Neuronal stem cell (in vitro differentiated cells): ENCODE measurements at places on chromosomes 6 and 20.

- H3K27me3 ChIP-seq, result peaks cover 17% of the 10 kb centered on the region
- H3K4me3 ChIP-seq, result no peak overlapping the region
- DNase-seq, result no peak
- H3K27ac ChIP-seq, result no peak overlapping the region
- H3K36me3 ChIP-seq, result no peaks in the 10 kb centered on the region
These were observed 3.2 kb downstream of the GNAS start for GRCh38 chr20:58855506-58856389.

GRCh38 chr20:1855109-1855508 lies 40.1 kb upstream of the SIRPA start:
- no peak overlapping the region for H3K4me3 ChIP-seq
- peaks cover 8% of the 10 kb centered on the region for H3K27me3 ChIP-seq
- no peaks in the 10 kb centered on the region for H3K36me3 ChIP-seq

- no peak for DNase-seq
- no peaks in the 10 kb centered on the region for H3K4me1 ChIP-seq
- H3K36me3 ChIP-seq, result no peaks in the 10 kb centered on the region
- H3K27me3 ChIP-seq, result no peaks in the 10 kb centered on the region
These were observed 21.7 kb downstream of the BMP7 start for GRCh38 chr20:57244627-57245214.

- no peak overlapping the region for H3K27ac ChIP-seq
- no peak for DNase-seq
- H3K4me3 ChIP-seq, result no peak overlapping the region
- H3K36me3 ChIP-seq, result no peaks in the 10 kb centered on the region
These were observed 96.3 kb upstream of the NEDD9 start for GRCh38 chr6:11328613-11329247.

DNA sequence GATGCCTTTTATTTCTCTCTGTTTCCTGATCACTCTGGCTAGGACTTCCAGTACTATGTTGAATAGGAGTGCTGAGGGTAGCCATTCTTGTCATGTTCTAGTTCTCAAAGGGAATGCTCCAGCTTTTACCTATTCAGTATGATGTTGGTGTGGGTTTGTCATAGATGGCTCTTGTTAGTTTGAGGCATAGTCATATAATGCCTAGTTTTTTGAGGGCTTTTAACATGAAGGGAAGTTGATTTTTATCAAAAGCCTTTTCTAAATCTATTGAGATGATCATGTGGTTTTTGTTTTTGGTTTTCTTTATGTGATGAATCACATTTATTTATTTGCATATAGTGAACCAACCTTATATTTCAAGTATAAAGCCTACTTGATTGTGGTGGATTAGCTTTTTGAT lies 55.6 kb downstream of the KLHL32 start:
- no peak overlapping the region for H3K4me3 ChIP-seq
- H3K27me3 ChIP-seq, result no peaks in the 10 kb centered on the region
- H3K27ac ChIP-seq, result no peak overlapping the region
- H3K36me3 ChIP-seq, result no peaks in the 10 kb centered on the region
